ENCODE measurements at places on chromosomes 4 and X.

- DNase-seq, result no peak
These were observed 42.7 kb downstream of the KIF4A start for GRCh38 chrX:70332600-70332999.

DNA sequence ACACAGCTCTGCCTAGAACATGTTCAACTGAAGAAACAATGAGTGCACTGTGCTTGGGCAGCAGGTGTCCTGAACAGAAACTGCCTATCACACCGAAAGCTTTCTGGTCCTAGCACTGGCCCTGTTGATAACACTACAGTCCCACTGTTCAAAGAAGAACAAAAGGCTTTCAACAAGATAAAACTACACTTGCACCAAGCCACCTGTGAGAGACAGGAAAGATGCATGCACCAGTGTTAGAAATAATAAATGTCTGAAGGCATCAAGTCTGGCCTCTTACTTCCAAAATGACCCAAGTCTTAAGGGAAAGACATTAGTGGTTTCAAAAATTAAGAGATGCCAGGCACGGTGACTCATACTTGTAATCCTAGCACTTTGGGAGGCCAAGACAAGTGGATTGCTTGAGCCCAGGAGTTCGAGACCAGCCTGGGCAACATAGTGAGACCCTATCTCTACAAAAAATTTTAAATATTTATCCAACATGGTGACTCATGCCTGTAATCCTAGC is 68.7 kb downstream of the APBB2 start:
- DNase-seq, result no peak

- no peak for DNase-seq
These were observed 1005.8 kb downstream of the PCDH18 start for GRCh38 chr4:136526517-136526916.

GRCh38 chr4:99321241-99322191 is at the start of gene ADH1B:
Gene ADH1B (minus strand): TSS chr4:99321401. CDS start chr4:99321331, 70 bp downstream.
- no peak for DNase-seq

DNA sequence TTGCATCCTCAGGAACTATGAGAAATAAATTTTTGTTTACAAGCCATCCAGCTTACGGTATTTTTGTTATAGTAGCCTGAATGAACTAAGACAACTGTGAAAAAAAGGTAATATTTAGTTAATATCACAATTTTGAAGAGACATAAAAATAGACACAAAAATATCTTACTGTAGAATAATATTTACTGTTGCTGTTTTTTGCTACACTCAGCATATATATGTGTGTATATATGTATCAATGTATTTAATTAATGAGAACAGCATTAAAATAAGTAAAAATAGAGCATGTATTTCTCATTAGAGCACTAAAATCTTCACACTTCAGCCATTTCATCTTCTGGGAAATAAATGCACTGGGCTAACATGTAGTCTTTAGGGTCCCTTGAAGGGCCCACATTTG is 24.6 kb downstream of the PPP3CA start:
- no peak for DNase-seq

- DNase-seq, result no peak
These were observed 40.6 kb upstream of the DYNLT3 start for GRCh38 chrX:37888010-37888409.

DNA sequence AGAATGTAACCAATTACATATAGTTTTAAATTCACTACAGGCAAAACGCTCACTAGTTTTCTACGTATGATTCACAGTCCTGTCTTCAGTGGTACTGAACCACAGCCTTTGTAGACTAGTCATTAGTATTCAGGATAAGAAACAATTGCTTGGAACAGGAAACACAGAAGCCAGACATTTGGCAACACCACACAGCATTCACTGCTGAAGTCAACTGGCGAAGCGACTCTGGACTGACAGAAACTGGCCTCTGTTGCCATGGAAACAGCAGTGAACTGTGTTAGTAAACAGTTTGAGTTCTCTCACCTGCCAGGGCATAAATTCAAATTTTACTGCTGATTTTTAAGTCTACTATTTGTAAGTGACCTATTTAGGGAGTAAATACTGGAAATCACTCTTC is 57.6 kb downstream of the MAPK10 start:
- DNase-seq, result no peak

DNA sequence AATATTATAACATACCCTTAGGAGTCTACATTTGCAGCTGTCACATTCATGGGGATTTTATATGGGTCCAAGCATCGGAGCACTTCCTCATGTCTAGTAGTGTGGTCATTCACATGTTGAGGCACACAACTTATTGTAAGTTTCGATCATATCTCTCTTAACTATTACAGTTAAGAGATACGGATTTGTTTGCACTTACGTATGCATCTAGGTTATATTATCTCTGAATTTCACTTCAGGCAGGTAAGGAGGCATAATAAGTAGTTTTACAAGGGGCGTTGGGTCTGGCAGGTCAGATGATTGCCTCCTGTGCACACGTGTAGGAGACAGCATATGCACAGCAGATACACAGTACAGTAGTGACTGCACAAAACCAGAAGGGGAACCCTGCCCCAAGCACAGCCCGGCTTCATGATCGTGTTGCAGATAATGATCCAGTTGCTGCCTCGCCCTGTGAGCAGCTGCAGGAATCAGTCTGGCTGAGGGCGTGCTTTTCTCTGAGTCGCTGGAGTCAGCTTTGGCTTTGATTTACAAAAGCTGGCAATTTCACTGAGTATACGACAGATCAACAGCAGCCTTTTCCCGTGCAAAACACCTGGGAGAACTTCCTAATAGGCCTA is 302.9 kb upstream of the GATB start:
- no peak for DNase-seq

- no peak for DNase-seq
These were observed 72.9 kb upstream of the GYPA start for GRCh38 chr4:144213371-144213770.

GRCh38 chr4:38664706-38665401 is 855 bp downstream of the KLF3 start:
- DNase-seq, result peak; percentile 38

DNA sequence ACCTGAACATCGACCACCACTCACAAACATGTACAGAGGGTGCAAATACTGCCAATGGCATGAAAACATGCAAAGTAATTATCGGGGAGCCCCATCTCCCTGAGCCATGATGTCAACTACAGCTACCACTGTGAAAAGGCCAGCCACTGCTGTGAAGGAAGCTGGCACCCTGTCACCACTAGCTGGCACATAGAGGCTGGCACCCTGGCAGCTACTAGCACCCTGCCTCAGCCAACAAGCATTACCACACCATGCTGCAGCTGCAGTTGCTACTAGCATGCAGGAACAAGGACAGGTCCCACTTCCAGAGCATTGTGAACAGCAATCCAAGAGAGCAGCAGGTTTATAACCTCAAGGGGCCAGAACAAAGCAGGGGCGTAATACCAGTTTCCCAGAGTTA is 81.4 kb downstream of the PRR32 start:
- DNase-seq, result no peak

DNA sequence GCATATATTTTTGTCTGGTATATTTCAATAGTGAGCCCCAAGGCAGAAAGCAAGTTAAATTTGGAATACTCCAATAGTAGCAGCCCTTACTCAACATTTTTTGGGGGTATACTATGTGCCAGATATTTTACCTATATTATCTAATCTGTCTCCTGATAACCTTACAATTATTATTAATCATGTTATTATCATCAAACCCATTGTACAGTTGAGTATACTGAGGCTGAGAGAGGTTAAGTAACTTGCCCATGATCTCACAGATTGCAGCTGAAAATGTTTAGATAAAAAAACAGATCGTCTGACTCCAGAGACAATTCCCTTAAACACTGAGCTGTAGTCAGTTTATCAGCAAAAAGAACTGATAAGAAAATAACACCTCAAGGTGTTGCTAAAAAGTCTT is 6.5 kb upstream of the RBBP7 start:
- no peak for DNase-seq

DNA sequence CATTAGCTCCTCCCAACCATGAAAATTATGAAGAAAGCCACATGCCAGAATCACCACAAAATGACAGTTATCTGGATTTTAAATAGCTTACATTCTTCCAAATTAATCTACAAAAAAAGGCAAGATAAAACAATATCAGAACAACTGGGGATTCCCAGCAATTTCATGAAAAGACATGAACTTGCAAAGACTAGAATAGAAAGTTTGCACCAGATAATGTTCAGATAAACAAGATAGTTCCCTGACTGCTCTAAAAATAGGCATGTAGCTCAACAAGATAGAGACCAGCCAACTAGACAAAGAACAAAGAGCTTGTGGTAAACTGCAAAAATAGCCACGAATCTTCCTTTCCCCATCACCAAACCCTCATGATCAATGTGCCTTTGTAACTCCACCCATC is 30.3 kb upstream of the DDX53 start:
- DNase-seq, result no peak

GRCh38 chr4:36189511-36190226 is 54.6 kb downstream of the ARAP2 start:
- DNase-seq, result peak; percentile 2

DNA sequence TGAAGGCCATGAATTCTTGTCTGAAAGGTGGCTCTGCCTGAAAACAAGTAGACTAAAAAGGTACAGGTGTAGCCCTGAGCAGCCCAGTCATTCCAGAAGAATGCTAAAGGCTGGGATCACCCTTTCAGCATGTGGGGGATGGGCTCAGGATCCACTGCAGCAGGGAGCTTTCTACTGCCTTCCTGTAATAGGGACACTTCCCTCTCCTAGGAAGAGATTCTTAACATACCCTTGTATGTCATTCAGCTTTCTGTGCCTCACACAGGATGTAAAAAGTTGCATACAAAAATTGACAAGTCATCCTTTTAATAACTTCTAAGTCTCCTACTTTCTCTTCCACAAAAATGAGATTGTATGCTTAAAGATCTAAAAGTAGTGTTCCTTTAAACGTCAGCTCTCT is 123.3 kb downstream of the ZNF518B start:
- no peak for DNase-seq

DNA sequence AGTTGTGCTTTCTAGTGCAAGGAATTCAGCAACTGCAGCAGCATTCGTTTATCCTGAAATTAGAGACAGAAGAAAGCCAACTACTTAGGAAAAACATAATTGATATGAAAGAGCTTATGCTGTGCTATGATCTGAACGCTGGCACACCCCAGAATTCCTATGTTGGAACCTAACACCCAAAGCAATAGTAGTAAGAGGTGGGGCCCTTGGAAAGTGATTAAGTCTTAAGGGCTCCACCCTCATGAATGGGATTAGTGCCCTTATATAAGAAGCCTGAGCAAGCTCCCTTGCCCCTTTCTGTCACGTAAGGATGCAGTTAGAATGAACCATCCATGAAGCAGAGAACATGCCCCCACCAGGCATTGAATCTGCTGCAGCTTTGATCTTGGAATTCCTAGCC is 5.4 kb upstream of the LSM6 start:
- DNase-seq, result no peak

- no peak for DNase-seq
These were observed 86.8 kb downstream of the FRMPD4 start for GRCh38 chrX:12225107-12225506.

DNA sequence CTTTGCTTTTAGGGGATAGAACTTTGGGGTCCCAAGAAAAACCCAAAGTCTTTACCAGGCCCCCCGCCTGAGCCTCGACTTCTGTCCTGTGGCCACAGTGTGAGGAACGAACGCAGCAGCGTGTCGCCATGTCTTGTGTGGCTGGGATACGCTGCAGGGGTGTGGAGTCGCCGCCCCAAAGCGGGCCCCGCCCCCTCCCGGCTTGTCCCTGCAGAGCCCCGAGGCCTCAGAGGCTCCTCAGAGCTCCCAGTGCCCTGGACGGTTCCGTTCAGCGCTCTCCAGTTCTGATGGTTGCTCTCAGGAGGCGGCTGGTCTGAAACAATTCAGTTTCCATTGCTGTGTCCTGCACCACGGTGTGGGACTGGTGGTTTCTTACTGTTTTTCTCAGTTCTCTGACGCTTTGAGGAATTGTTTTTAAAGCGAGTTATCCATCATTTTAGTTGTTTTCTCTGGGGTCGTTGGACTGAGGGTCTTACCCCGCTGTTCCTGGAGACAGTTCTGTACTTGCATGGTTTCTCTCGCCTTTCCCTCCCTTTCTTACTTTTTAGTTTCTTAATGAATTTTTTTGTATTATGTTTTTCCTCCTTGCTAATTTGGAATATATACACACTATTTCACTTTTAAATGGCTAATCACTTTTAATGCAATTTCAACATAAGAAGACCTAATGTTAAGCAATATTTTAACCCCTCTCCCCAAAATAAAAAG is 1.6 kb upstream of the IDUA start:
- peak; percentile 78 for DNase-seq

GRCh38 chr4:77669946-77670590 is 64.4 kb downstream of the CXCL13 start:
- no peak for DNase-seq

DNA sequence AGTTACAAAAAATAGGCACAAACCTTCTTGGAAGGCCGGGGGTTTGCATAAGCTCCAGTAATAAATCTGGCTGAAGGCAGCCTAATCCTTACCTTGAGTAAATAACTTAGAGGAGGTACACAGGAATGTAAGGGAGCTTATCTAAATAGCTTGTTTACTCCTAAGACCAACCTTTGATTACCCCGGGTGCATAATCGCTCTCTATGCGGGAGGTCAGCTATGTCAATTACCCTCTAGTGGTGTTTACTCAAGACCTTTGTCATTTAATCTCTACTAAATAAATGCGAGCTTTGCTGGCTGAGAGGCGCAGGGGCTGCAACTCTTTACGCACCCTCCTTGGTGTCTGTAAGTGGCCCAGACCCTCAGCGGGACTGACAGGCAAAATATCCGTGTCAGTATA is 50.2 kb upstream of the MAP9 start:
- DNase-seq, result no peak

DNA sequence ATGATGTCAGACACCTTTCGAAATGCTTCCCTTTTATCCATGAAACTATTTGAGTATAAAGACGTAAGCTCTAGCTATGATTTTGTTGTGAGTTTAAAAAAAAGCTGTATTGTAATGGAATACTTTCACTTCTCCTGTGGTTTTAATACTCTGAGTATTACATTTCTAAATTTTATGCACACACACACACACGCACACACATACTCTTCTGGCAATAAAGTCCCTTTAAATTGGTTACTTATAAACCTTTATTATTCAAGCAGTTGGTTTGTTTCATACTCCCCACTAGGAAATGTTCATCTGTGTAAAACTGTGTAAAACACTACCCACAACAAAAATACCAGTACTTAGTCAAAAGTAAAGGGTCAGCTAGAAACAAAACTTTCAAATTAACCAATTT is 18.2 kb downstream of the VAMP7 start:
- DNase-seq, result no peak

- DNase-seq, result no peak
These were observed 15.0 kb upstream of the STS start for GRCh38 chrX:7132335-7133049.

DNA sequence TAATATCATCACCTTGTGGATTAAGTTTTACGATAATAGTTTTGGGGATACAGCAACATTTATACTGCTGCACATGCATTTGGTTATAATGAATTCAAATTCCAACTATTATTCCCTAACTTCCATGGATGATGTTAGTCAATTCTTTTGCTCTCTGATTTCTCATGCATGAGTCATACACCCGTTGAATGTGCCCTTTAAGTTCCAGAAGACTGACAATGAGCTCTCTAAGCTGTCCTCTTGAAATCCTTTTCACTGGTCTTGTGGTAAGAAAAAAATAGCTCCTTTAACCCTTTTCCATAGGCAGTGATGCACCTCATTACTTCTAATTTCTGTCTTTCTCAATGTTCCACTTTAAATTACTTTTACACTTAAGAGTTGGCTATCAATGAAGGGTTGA is 1095.2 kb upstream of the POU3F4 start:
- no peak for DNase-seq
